ENCODE measurements at places on chromosomes 2 and 18.

DNA sequence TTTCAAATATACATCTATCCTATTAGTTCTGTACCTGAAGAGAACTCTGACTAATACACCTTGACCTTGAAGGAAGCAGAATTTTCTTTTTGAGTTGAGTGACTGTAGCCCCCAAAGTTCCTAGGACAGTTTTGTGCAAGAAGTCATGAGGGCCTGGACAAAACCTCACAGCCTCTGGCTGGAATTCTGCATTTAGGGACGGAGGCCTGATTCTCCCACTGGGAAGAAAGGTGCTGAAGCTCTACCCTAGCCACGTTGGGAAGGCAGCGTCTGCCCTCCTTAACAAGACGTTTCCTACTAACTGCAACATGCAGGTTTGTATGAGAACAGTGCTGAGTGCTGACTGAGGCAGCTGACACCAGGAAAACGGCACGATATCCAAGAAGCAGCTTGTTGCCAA lies 74.4 kb upstream of the ZCCHC2 start:
- no peak for DNase-seq

- peak; percentile 11 for DNase-seq
These were observed 40.1 kb downstream of the RTN4 start for GRCh38 chr2:55010149-55010591.

GRCh38 chr2:85971366-85971765 lies 82.6 kb upstream of the ST3GAL5 start:
- no peak for DNase-seq

GRCh38 chr18:29326214-29326613 lies 1149.3 kb upstream of the CDH2 start:
- no peak for DNase-seq

DNA sequence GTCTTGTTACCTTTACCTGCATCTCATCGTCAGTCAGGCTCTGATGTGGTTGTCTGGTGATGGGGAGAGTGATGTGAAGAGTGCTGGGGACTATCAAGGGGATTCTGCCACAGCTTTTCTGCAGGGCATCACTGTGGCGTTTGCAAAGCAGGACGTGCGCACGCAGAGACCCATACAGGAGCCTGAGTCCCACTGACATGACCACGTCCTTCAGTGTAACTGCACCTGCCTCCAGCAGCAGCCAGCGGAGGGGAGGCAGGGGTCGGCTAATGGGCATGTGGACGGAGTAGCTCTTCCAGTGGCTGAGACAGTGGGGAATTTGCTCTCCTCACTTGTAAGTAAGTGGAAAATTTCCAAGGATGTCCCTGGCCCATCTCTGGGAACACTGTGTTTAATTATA lies 6.5 kb downstream of the ALKAL2 start:
- DNase-seq, result no peak

- DNase-seq, result no peak
These were observed 140.3 kb downstream of the TRIB2 start for GRCh38 chr2:12856934-12857601.

- DNase-seq, result no peak
These were observed 107.7 kb upstream of the KYNU start for GRCh38 chr2:142769761-142770160.

DNA sequence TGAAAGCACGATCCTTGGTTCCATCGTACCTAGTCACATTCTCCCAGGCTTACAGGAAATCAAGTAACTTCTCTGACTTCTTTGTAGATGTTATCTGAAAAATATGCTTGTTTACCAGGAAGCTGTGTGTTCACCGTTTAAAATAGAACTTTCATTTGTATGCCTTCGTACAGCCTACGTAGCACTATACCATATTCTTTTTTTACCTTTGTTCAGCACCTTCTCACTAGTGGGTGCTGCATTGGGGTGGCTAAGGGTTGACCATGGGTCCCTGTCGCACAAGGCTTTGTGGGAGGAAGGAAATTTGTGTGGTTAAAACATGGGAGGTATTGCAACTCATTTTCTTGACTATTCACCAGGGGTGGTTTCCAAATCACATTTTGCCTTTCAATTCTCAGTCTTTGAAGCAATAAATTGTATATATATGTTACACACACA lies 16.6 kb downstream of the MALT1 start:
- DNase-seq, result peak; percentile 46

GRCh38 chr2:85717308-85718008 lies 23.3 kb downstream of the GNLY start:
- DNase-seq, result no peak

DNA sequence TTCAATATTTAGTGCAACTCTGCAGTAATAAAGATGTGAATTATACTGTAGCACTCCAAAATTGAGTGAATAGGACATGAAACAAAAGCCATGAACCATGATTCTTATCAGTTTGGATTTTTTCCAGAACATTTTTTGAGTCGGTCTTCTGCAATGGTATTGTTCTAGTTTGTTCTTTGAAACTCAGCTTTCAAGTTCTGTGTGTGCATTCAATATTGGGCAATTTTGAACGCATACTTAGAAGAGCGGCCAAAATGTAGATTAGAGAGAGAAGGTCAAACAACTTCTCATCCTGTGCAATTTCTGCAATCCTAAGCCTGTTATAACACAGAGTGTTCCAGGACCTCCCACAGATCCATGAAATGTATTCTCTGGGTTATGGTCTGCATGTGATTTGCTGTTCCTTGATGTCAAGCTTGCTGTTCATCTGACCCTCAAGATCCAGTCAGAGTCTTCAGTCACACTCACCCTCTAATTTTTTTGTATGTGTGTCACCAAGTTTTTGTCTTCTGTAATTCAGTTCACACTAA lies 48.3 kb downstream of the TSPYL6 start:
- no peak for DNase-seq

- no peak for DNase-seq
These were observed 1277.0 kb upstream of the SLC39A10 start for GRCh38 chr2:194380011-194380410.

DNA sequence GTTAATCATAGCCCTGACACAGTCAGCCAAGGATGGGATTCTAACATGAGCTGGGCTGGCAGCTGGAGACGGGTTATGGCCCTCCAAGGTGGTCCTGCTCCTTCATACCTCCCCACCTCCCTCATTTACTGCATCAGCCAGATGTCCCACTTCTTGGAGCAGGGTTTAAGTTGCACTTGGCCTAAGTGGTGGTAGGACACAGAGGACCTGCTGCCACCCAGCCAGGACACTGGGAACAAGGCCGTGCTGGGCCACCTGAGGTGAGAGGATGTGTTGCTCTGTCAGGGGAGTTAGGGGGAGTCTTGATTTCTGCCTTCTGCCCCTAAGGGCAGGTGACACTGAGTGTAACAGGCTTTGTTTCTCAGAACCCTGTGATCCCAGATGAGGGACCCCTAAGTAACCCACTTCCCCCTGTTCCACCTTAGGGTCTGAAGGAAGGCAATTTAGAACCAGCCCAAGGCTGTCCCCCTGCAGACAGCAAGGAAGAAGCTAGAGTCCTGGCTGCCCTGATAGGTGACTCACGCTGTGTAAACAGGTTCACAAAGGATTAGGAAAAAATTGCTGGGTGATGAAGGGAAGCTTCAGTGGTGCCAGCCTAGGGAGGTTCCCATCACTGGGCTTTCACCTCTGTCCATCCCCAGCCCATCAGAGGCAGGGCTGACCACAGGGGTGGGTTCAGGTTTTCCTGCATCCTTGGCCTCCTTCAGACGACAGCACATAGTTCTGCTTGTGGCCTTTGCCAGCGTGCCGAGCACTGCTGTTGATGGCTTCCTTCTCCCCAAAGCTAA lies 114.3 kb upstream of the MCFD2 start:
- DNase-seq, result no peak
